ENCODE measurements at places on chromosomes 7 and 10.

- DNase-seq = no peak
Observed at GRCh38 chr10:19256331-19256730, 207.7 kb downstream of the MALRD1 start.

- peak; percentile 29 for DNase-seq
Observed at GRCh38 chr7:123580406-123581161, 21.0 kb upstream of the ASB15 start.

DNA sequence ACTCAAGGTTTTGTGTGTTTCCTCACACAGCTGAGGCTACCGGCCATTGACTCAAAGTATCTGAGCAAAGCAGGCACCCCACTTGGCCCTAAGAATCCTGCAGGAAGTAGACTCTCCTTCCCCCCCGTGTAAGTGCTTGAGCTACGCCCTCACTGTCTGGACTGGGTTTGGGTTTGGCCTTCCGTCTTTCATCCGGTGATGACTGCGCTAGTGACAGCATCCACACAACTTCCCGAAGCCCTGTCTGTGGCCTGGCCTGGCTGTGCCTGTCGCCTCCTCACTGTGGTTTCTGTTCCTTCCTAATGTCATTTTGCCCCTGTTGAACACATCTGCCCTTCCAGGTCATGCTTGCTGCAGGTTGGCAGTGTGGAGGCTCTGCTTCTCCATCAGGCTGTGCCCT is 14.5 kb downstream of the C7orf57 start:
- DNase-seq = no peak

DNA sequence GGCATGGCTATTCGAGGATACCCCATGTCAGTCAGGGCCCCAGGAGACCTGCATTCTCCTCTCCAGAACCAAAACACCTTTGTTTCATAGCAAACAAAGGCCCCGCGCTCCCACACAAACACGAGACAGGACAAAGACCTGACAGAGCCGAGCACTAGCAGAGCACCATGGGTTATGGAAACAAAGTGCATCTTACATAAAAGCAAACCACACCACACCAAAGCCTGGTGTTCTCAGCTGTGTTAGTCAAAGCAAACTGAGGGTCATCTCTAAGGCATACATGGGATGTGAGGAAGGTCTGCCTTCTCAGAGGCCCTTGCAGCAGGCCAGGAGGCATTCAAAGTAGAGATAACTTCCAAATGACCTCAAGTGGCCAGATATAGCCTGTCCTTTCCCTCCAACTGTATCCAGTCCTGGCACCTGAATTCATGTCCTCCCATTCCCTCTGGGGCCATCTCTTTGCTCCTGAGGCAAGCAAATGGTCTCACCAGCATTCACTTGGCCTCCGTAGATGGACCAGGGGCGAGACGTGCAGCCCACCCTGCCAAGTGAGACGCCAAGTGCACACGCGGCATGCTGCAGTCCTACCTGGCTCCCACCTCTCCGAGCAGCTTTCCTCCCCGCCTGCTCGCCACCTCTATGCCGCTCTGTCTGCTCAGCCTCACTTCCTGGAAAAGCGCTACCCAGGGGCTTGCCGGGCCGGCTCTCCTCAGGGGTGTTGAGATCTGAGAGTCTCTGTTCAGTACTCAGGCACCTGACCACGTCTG is 45.3 kb upstream of the PDLIM1 start:
- DNase-seq = no peak

GRCh38 chr10:13499150-13499549 is 29.7 kb downstream of the BEND7 start:
- DNase-seq = no peak

- no peak for DNase-seq
Observed at GRCh38 chr7:149851449-149851848, 13.3 kb downstream of the ZNF862 start.

DNA sequence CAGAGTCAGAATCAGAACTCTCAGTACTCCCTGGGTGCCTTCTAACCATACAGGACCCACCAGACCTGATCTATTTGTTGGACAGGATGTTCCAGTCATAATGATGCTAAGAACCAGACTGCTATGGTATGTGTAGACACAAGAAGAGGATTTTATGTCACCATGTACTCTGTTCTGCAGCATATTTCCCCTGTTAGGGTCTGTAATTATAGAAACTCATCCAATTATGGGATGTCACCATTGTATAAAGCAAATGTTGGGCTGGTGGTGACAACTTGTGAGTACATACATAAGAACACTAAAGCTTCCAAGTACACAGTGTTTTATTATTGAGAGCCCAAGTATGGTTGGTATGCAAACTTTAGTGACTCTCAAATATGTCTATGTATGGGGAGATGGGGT is 67.1 kb upstream of the AGBL3 start:
- no peak for DNase-seq

- DNase-seq = no peak
Observed at GRCh38 chr7:7972922-7973594, 4.5 kb downstream of the GLCCI1 start.

DNA sequence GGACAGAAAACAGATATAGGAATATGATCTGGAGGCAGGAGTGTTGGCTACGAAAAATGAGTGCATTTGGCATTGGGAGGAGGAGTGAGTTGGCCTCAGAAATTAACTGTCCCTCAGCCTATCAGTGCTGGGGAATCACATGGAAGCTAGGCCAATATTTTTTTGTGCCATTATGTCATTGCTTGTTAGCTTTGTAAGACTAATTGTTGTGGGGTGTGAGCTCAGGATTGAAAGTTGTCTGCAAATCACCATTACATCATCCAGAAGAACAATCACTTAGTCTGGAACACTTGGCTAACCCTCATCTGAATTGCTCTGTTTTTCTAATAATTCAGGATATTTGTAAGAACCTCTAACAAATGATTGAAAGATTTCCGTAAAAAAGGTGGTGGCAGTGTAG is 45.2 kb upstream of the SEMA3D start:
- DNase-seq = no peak

DNA sequence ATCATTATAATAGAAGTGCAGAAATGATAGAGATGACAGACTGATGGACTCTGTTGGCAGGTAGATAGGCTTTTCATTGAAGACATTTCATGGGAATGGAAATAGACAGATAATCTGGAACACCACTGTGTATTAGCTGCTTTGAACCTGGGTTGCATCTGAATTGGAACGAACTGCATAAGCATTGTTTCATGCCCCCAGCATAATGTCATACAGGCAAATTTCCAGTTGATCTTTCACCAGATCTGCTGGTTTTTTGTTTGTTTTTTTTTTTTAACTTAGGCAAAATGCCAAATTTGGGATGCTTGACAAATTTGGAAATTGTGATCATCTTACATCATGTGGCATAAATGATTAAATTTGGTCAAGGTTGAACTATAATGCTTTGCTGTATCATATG is 172.1 kb upstream of the AOAH start:
- DNase-seq = no peak

- no peak for DNase-seq
Observed at GRCh38 chr7:30465046-30465810, 13.4 kb downstream of the NOD1 start.

- DNase-seq = no peak
Observed at GRCh38 chr7:152862006-152862405, 102.5 kb downstream of the ACTR3B start.

DNA sequence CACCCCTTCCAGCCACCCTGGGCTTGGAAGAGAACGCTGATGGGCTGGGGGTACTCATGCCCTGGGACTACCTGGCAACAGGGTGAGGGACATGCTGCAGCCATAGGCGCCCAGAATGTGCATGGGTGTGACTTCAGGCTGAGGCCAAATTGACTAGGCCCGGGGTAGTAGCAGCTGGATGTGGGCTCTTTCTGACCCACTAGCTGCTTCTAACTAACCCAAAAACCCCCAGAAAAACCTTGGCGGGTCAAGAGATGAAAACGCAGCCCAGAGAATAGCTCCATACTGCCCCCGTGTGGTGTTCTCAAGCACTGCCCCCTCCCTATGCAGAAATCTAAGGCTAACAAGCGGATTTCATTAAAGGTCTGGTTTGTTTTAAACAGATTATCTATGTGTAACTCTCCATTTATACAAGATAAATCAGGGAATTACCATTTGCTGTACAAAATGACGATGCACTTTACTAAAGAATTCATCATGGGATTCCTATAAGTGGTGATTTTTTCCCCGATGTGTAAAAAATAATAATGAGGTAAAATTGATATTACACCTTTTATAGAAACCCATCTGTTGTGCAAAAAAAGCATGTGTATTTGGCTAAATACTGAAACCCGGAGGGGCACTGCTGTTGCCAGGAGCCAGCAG is 4.2 kb downstream of the SMARCD3 start:
- DNase-seq = peak; percentile 70

DNA sequence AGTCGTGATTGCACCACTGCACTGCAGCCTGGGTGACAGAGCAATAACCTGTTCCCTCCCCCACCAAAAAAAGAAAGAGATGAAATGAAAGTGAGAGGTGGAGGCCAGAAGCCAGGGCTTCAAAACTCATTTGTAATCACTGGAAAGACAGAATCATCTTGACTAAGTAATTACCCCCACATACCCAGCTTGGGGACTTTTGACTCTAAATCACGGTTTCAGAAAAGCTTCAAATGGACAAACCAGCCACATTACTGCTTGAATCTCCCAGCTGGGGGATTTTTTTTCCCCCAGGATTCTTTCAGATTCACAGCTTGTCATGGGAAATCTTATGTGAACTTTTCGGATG is 361.0 kb downstream of the FRMD4A start:
- no peak for DNase-seq

- no peak for DNase-seq
Observed at GRCh38 chr10:29140991-29141390, 147.9 kb upstream of the LYZL1 start.

DNA sequence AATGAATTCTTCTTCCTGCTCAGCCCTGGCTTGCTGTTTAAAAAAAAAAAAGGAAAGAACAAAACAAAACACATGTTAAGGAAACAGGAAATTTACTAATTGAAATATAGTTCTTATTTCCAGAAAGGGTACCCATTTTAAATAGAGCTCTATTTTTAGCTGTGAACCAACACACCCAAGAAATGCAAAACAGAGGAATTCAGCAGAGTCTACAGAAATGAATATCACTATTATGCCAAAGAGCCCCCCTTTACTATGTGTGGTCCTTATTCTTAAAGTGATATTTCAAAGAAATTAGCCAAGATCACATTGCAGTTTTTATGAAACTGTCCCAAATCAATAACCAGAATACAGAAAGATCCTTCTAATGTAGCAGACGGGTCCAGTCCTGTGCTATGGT is 53.7 kb downstream of the CCDC6 start:
- no peak for DNase-seq

GRCh38 chr10:104317726-104318299 is 20.5 kb downstream of the ITPRIP start:
- no peak for DNase-seq

- no peak for DNase-seq
Observed at GRCh38 chr10:98610836-98611235, 164.1 kb upstream of the HPS1 start.

GRCh38 chr7:128790315-128791041 is 1.3 kb upstream of the CCDC136 start:
- peak; percentile 21 for DNase-seq

DNA sequence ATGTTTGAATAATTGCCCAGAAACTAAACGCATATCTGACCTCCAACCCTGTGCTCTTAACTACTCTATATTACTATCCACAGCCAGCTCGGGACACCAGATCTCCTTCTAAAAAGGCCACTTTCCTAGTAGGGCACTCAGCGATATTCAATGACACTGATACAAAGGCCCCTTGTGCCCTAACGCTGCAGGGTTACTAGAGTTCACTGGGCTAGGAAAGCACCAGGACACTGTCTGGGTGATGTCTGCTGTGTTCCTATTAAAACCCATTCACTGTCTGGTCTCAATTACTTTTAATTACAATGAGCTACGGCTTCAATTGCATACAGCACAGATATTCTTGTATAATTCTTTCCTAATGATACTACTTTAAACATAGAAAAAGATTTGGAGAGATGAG is 91.7 kb downstream of the SORCS1 start:
- DNase-seq = no peak

GRCh38 chr10:18545621-18546305 is 105.6 kb downstream of the NSUN6 start:
- no peak for DNase-seq

DNA sequence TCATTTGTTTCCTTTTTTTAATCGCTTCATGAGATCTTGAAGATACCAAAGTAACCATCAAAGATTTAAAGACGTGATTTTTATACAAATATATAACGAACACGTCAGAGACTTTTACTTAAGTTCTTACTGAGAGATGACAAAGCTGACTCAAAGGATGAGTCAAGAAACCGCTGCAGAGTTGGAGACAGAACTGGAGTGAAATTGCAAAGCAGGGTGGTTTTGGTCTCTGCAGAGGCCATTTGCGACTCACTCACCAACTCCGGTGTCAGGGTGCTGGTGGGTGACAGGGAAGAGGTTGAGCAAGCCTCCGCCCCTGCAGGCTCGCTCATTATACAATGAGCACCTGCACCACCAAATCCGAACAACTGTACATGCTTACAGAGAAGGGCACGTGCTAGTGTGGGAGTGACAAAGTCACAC is 75.2 kb downstream of the DNAJB6 start:
- DNase-seq = no peak

GRCh38 chr10:34102237-34102673 is 712.8 kb downstream of the PARD3 start:
- DNase-seq = no peak

- DNase-seq = no peak
Observed at GRCh38 chr10:59880971-59881510, 25.3 kb downstream of the CCDC6 start.

DNA sequence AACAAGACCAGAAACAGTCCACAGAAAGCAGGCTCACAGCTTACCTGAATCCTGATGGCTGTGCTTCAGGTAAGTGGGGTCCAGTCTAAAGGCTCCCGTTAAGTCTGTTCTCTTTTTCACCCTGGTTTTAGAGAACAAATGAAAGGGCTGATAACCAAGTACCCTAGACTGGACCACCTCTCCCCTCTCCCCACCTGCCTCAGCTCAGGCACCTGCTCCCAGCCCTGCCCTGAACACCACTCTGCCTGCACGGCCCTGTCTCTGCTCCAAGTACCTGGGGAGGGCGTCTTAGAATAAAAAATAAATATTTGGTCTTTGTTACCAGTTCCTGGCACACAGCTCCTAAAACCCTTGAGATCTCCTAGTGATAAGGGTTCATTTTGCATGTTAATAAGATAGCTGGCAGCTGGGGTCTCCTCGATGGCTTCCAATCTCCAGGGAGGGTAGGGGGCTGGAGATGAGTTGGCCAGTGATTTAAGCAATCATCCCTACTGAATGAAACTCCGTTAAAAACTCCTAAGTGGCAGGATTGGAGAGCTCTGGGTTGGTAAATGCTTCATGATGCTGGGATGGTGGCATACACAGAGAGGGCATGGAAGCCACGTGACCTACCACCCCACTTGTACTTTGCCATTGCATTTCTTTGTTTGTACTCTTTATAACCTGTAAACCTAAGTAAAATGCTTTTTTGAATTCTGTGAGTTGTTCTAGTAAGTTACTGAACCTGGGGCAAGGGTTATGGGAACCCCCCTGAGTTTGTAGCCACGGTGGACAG is 29.8 kb upstream of the FIGNL1 start:
- DNase-seq = no peak

GRCh38 chr10:83869898-83870297 is 269.4 kb upstream of the GHITM start:
- DNase-seq = no peak
